Activated CD8-positive, alpha-beta memory T cell treated with anti-CD3 and anti-CD28 coated beads, Interleukin-2, amount 50 U/mL, for 48 hours (primary cell): ENCODE measurements at places on chromosomes 4 and X.

GRCh38 chrX:150362599-150363481 lies at the start of gene MAMLD1:
Gene MAMLD1 (plus strand): TSS chrX:150363317. CDS start chrX:150445517, 82,200 bp downstream.
- peak; percentile 73 for DNase-seq

DNA sequence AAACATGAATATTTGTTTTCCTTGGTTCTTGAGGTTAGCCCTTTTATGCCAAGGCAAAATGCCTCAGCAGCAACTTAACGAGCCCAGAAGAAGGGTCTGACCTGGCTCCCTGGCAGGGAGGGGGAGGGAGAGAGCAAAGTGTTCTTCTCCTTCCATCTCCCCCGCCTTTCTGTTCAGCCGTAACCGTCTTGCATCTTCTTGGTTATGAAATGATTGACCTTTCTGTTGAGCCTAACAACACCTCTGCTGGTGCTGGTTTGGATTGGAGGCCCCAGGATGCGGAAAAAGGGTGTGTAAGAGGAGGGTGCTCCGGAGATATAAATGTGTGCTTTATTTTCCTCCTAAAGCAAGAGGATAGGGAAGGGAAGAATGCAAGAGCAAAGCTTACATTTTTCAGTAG lies 44.7 kb downstream of the PTTG2 start:
- no peak for DNase-seq

- no peak for DNase-seq
Observed at GRCh38 chrX:11064851-11065600, 46.1 kb upstream of the HCCS start.

- no peak for DNase-seq
Observed at GRCh38 chrX:153880440-153880815, 5.5 kb downstream of the L1CAM start.

DNA sequence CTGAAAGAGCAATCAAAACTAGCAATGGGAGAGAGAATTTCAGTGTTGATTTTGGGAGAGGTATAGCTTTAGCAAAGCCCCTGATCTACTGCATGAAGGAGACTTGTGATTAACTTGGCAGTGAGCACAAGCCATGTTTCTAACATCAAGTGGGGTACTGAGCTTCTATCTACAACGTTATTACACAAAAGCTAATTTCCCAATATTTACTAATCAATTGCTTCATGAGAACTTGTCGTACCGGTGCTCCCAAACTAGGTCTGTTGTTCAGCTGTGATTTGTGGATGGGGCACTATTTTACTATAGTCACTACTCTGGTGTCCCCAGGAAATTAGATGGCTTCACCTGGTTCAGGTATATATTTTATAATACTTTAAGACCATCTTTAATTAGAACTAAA lies 16.2 kb downstream of the ANK2 start:
- no peak for DNase-seq

GRCh38 chr4:139732991-139733570 lies 67.5 kb downstream of the MGST2 start:
- DNase-seq: no peak

DNA sequence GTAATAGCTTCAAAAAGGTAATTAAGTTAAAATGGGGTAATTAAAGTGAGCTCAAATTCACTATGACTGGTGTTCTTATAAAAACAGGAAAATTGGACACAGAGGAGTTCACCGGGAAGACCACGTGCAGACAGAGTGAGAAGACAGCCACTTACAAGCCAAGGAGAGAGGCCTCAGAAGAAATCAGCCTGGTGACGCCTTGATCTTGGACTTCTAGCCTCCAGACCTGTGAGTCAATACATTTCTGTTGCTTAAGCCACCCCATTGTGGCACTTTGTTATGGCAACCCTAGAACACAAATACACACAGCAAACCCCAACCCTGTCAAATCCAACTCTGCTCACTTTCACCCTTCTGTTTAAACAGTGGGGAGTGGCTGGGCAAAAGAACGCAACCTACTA lies 4.1 kb upstream of the CD38 start:
- no peak for DNase-seq

DNA sequence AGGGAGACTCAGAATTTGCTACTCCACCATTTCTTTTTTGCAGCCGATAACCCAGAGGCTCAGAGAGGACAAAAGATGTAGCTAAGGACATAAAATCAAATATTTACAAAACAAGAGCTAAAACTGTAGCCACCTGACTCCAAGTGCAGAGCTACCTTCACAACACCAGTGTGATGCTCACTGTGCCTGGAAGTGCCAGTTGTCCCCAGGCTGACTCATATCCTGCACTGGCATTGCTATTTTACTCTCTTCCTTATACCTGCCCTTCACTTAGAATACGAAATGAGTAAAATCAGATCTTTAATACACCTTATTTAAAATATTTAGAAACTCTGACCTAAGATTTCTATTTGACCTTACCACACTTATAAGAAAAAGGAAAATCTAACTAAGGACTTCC lies 39.5 kb downstream of the SLC7A11 start:
- DNase-seq: no peak
